ENCODE measurements at places on chromosomes 11 and 22.

GRCh38 chr22:35452810-35453743, 53.1 kb downstream of the MCM5 start:
- DNase-seq: no peak

- DNase-seq: no peak
Measured at GRCh38 chr11:93494357-93494756, 48.8 kb downstream of the SMCO4 start.

GRCh38 chr22:28822930-28823551, 22.7 kb upstream of the XBP1 start:
- no peak for DNase-seq

GRCh38 chr11:126186708-126187529, 24.5 kb downstream of the RPUSD4 start:
- no peak for DNase-seq

GRCh38 chr11:46315033-46315738, 32.1 kb upstream of the DGKZ start:
- no peak for DNase-seq

GRCh38 chr11:66548041-66548440, 1.3 kb downstream of the ACTN3 start:
- DNase-seq: no peak

DNA sequence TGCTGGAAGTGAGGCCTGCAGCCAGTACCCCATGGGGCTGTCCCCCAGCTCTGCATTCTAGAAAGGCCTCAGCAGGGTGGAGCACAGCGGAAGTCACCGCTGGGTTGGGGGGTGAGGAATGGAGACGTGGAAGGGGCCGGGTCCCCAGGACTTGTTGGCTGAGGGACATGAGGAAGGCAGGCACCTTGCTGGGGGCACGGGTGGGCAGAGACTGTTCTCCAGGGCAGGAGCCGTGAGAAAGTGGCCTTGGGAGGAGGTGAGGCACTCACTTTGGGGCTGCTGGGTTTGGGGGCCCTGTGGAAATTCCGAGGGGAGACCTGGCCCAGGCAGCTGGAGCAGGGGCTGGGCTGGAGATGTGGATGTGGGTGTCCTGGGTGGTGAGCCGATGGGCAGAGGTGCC, 5.0 kb downstream of the TNNI2 start:
- no peak for DNase-seq

DNA sequence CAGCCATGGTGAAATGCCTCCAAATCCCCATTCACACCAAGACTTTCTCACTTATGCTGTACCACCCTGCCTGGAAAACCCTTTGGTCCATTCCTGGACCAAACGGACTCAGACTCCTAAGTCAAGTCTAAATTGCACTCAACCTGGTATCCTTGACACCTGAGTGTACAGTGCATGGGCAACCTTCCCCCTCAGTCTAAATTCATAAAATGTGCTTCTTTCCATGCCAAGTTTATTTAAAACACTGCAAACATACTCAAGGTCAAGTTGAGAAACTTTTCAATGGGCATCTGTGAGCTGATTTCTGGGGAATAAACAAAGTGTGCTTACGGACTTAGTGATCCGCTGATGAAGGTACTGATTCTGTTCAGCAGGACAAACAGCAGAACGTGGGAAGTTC, 26.4 kb downstream of the HIRA start:
- DNase-seq: no peak

- no peak for DNase-seq
Measured at GRCh38 chr11:71504531-71504930, 22.5 kb upstream of the KRTAP5-7 start.

- no peak for DNase-seq
Measured at GRCh38 chr11:44377121-44377520, 67.2 kb upstream of the ALX4 start.

GRCh38 chr11:83162377-83162776, 5.4 kb downstream of the PCF11 start:
- no peak for DNase-seq

DNA sequence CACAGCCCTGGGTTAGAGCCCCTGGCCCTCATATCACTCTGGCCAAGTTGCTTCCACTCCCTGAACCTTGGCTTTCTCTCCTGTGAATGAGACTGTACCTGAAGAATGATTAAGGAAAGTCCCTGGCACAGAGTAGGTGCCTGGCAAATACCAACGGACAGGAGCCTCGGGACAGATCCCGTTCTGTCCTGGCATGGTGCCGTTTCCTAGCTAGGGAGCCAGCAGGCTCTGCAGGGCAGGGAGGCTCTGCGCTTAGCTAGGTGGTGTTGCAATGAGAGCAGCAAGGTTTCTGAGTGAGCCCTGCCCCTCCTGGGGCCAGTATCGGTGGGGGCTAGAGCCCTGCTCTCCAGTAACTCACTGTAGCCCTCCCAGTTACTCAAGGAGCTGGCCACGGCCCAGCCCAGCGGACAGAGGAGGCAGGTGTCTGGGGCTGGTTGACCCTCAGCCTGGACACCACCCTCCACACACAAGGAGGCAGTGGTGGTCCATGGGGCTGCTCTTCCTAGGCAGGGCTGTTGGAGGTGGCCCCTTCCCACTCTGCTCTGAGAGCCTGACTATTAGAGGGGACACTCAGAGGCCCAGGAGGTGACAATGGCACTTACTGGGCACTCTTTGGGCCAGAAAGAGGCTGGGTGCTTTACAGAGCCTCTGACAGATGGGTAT, 74.4 kb downstream of the NFAM1 start:
- no peak for DNase-seq
